Upper lobe of right lung (tissue), 1 donor: ENCODE measurements at places on chromosomes 11 and 22. TPM values are rescaled to one million over a fixed set of nuclear protein-coding genes. Genes with fewer than 3 reads are reported as not detected.

Gene SLC22A12
- not detected for total RNA-seq

Gene FGF3
- not detected for total RNA-seq

Gene TREH
- 0.46 TPM for total RNA-seq

Gene IGF2
- total RNA-seq: 8.8 TPM

Gene FAM111A
- total RNA-seq: 60.9 TPM

Gene OR52I1
- total RNA-seq: not detected

Gene NFRKB
- 22.3 TPM for total RNA-seq

Gene MED15
- total RNA-seq: 96.9 TPM

Gene DEUP1
- not detected for total RNA-seq
